NCI-H2081 treated with DMSO at 0.1 percent for 48 hours (cell line): ENCODE measurements at places on chromosomes 12 and 14.

- DNase-seq = no peak
Measured at GRCh38 chr12:125685915-125686314, 620.7 kb downstream of the AACS start.

DNA sequence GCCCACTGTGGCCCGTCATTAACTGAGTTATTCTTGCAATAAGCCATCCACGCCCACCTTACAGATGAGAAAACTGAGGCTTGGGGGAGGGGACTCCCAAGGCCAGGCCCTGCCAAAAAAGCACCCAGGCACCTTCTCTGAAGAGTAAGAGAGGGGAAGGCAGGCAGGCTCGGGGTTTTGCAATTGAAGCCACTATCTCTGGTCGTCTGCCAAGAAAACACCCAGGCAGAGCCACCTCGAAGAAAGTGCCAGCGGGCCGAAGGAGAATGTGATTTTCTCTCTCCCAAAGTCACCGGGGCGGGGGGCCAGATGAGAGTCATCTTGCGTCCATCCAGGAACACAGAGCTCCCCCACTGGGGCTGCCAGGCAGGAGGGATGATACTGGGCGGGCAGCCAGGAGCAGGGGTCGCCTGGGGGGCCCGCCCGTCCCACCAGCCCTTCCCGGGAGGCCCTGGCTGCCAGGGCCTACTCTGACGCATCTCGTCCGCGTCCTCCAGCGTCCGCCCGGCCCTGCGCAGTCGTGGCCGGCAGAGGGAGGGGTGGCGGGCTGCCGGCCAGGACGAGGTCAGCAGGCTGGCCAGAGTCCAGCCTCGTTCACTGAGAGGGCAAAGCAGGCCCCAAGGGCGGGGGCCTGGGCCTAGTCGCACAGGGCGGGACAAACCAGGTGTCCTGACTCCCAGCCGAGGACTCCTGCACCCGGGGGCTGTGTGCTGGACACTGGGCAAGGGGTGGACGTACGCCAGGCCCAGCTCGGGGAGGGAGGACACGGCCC is 74.3 kb downstream of the RFLNA start:
- no peak for DNase-seq

- no peak for DNase-seq
Measured at GRCh38 chr12:58916921-58917511, 3.3 kb downstream of the LRIG3 start.

- DNase-seq = no peak
Measured at GRCh38 chr14:56247495-56248200, 129.4 kb downstream of the PELI2 start.

- no peak for DNase-seq
Measured at GRCh38 chr14:22202313-22202712, 386.7 kb downstream of the DAD1 start.

- DNase-seq = no peak
Measured at GRCh38 chr14:90495357-90496276, 98.8 kb downstream of the CALM1 start.

DNA sequence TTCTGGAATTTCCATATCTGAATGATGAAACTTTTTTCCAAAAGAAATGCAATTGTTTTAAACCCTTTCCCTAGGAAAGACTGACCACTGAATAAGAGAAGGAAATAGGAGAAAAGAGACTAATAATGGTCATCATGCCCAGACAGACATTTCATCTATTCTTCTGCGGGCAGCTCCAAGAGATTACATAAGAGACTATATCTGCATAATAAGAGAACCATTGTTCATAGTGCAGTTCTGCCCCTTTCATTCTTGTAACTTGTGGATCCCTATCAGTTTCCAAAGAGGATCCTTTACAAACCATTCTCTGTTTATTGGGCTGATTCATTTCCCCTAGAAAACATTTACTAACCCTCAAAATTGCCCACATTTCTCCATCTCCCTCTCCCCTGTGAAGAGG is 197.8 kb downstream of the FSCB start:
- no peak for DNase-seq

GRCh38 chr12:120759591-120760348 is 34.1 kb downstream of the ACADS start:
- peak; percentile 91 for DNase-seq

GRCh38 chr12:53499266-53500141 is at the start of gene MAP3K12:
Gene MAP3K12 (minus strand): TSS chr12:53499458. CDS start chr12:53487391, 12,067 bp downstream.
- no peak for DNase-seq

GRCh38 chr12:57902478-57902969 is 38.8 kb upstream of the ATP23 start:
- DNase-seq = no peak

GRCh38 chr14:55568618-55569017 is 11.4 kb upstream of the KTN1 start:
- DNase-seq = no peak

- DNase-seq = no peak
Measured at GRCh38 chr12:113897406-113897805, 68.7 kb downstream of the RBM19 start.

GRCh38 chr14:99132821-99133635 is 139.0 kb downstream of the BCL11B start:
- no peak for DNase-seq

GRCh38 chr12:4283512-4284255 is 10.1 kb downstream of the CCND2 start:
- DNase-seq = no peak
